ENCODE measurements at places on chromosomes 16 and 17.

GRCh38 chr16:78405833-78406232 is 306.4 kb downstream of the WWOX start:
- DNase-seq, result no peak

DNA sequence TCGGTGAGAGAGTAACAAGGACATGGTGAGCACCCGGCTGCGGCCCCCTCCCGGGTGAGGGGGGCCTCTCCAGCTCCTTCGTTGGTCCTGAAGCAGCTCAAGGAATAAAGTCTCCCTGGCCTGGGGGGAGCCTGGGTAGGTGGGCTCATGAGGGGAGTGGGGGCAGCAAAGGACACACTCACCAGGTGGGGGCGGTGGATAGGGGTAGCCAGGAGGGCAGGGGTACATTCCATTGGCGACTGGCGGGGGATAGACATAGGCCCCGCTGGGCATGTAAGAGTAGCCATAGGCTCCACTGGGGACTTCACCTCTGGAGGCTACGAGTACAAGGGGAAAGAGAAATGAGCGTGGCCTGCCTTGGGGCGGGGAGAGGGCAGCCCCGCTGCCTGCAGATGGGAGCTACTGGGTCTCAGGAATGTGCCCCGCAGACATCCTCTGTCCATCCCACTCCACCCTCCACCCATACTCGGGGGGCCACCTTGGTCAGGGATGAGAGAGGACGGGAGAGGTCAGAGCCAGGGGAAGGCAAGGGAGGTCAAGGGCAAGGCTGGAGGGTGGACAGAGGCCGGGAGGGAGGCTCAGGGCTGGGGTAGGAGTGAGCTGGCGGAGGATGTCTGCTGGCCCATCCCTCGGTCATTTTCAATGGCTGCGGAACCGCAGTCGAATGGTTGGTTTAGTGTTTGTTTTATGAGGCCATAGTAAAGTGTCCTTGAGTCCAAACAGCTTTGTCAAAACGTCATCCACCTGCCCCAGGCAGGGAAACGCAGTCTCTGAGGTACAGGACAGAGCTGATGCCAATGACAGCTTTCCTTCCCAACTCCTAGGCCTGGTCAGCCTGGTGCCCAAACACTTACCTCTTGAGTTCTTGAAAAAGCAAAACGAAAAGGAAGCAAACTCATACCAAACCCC is 3.7 kb upstream of the UNC13D start:
- DNase-seq, result no peak

- DNase-seq, result no peak
Observed at GRCh38 chr17:83053739-83054451, 25.5 kb upstream of the METRNL start.

GRCh38 chr17:17064322-17064721 is 22.1 kb downstream of the MPRIP start:
- DNase-seq, result no peak

DNA sequence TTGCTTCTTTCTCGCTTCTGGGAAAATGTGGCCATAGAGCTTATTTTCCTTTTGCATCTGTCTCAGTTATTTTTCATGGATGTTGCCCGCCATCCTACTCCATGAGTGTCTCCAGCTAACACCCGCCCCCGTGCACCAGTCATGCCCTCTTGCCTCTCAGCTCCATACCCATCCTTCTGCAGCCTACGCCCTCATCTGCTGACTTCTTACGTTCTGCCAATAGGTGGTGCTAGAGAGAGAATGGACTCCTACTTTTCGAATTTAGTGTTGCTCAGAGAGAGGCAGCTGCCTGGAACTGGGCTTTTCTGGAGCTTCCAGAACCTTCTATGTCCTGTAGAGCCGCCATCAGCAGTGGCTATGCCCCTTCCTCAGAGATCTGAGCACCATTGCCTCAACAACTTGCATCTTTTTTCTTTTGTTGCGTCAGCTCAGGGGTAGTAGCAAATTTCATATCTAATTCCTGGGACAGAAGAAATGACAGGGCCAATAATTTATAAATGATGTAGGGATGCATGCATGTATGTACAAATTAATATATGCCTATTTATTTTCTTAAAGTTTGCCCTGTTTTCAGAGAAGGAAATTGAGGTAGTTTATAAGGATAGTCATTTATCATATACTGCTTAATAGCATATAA is 119.7 kb upstream of the MYOCD start:
- DNase-seq, result peak; percentile 51

DNA sequence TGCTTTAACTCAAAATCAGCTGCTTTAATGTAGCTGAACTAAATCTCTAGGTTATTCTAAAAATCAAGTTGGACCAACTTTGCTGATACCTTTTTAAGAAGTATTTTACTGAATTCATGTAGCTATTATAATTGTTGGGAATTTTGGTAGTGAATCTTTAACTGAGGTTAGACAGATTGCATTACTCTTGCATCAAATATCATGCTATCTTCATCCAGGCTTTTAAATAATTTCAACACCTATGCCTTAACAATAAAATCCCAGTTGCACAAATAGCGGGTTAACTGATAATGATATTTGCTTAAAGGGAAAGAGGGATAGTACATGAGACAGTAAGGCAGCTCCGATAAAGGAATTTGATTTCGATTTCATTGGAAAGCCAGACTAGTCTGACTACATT is 241.3 kb upstream of the TBX2 start:
- DNase-seq, result no peak

GRCh38 chr16:82651921-82652601 is 25.3 kb downstream of the CDH13 start:
- no peak for DNase-seq

- DNase-seq, result peak; percentile 67
Observed at GRCh38 chr17:29368926-29369325, 21.2 kb upstream of the TAOK1 start.

- DNase-seq, result no peak
Observed at GRCh38 chr17:61388561-61389356, 10.9 kb upstream of the TBX2 start.

GRCh38 chr17:75812096-75813013 is 27.7 kb downstream of the UNK start:
- no peak for DNase-seq

DNA sequence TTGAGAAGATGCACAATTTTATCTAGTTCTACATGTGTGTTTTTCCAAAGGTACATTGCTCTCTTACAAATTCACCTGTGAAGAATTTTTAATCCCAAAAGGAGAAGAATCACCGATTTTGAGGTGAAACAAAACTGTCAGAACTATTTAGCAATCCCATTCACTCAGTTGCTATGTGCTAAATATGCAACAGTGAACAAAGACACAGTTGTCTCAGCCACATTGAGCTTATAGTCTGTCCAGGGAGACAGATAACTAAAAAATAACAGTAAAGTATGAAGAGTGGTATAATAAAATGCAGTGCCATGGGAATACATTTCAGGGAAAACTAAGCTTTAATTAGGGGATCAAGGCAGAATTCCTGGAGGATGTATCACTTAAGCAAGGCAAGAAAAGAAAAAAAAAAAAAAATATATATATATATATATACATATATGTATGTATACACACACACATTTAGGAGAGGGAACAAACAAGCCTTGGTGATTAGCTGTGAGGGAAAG is 110.4 kb downstream of the SPAG9 start:
- DNase-seq, result no peak

GRCh38 chr16:81729451-81729850 is 49.6 kb upstream of the PLCG2 start:
- DNase-seq, result no peak

DNA sequence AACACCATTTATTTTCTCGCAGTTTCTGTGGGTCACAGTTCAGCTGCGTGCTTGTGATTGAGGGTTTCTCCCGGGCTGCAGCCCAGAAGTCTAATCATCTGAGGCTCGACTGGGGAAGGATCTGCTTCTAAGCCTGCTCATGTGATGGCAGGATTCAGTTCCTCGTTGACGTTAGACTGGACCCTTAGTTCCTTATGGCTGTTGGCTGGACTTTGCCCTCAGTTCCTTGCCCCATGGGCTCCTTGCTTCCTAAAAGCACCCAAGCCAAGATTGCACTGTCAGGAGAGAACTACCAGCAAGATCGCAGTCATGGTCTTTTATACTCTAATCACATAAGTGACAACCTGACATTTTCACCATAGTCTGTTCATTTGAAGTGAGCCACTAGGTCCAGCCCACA is 250.0 kb downstream of the PRKCA start:
- no peak for DNase-seq

GRCh38 chr17:61510237-61510636 is 58.0 kb downstream of the TBX4 start:
- no peak for DNase-seq

- no peak for DNase-seq
Observed at GRCh38 chr16:12767897-12768296, 35.8 kb downstream of the CPPED1 start.

DNA sequence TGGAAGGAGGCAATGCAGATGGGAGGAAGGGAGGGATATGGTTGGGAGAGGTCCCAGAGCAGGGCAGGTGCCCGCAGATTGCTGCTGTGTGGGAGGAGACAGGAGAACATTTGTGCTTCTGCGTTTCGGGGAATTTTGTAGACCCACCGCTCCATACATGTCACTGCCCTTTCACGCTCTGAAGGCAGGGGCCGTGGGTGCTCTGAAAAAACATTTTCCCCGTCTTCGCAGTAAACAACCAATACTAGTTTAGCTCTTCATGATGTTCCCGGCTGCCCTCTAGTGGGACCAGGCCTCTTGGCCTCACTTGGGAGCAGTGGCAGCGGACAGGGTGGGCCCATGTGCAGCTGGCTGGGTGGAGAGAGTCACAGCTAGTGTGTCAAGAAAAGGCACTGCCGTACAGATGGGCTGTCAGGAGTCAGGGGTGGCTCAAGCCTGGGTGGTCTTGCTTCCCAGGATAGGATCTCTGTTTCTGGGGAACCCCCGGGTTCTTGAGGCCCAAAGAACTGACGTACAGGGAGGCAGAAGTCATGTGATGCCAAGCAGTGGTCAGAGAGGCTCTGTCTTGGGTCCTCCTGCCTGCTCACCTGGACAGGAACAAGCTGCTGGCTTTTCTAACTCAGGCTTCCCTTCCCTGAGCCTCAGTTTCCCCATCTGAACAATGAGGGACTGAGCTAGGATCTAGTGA is 46.5 kb upstream of the CPNE2 start:
- DNase-seq, result peak; percentile 39

- no peak for DNase-seq
Observed at GRCh38 chr17:69447726-69448125, 33.2 kb downstream of the MAP2K6 start.

GRCh38 chr17:42221886-42222745 is 27.8 kb upstream of the GHDC start:
- peak; percentile 39 for DNase-seq

DNA sequence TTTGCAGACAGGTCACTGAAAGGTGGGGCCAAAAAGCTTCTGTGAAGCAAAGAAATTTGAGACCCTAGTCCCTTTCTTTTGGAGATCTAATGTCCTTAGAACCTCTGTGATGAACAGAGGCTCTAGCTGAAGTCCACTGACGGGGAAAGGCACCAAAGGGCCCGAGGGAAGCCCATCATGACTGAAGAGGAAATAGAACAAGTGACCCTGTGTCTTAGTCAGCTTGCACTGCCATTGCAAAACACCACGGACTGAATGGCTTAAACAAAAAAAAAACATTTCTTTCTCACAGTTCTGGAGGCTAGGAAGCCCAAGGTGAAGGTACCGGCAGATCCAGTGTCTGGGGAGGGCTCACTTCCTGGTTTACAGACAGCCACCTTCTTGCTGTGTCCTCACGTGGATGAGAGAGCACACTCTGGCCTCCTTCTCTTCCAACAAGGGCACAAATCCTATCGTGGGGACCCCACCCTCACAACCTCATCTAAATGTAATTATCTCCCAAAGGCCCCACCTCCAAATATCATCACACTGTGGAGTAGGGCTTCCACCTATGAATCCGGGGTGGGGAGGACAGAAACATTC is 24.3 kb upstream of the ASGR2 start:
- no peak for DNase-seq

DNA sequence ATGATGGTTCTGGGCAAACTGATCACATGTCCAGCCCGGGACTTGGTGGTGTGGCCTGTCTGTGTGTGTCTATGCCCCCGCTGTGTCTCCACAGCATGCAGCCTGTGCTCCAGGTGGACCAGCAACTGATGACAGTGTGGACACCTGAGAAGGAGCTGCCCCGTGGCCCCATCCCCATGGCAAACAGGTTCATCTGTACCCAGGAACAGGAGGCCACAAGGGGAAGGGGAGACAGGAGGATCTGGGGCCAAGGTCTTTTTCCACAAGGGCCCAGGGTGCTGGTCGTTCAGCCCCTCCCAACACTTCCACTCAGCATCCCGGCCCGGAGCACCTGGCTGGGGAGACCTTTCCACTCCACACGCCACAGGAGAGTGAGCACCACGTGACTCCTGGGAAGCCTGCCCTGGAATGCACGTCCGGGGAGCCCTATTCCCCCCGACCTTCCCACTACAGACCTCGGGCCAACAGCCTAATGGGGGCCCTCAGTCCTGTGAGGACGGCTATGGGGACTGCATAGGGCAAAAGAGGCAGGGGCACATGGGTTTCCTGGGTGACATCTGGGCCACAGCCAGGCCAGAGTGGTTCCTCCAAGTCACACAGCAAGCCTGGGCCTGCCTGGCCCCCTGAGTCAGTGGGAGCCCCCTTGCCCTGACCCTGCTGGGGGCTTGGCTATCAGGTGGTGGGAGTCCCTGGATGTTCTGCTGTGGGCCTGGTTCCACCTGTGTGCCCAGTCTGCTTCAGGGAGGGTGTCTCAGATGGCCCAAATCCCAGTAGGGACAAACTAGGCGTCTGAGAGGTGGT is 20.8 kb upstream of the NXPH3 start:
- no peak for DNase-seq

DNA sequence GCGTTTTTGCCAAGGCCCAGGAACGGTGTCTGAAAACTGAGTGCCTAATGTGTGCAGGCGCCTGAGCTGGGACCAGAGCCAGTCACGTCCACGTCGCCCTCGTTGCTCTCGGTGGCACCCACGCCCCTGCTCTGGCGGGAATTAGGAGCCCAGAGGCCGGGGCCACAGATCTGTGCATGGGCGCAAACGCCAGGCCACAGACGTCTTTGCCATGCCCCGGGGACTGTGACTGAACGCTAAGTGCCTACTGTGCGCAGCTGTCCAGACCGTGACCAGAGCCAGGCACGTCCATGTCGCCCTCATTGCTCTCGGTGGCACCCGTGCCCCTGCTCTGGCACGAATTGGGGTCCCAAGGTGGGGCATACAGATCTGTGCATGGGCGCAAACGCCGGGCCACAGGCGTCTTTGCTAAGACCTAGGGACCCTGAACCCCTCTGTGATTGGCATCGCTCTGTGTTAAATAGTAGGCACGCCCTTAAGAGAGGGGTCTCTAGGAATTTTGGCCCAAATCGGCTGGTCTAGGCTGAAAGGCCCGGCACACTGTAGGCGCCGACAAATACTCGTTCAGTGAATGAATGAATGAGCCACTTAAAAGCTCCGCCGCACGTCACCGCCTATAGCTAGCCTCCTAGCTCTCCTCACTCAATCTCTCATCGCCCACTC is 827 bp upstream of the UBALD1 start:
- no peak for DNase-seq

GRCh38 chr17:9258115-9259015 is 237.1 kb downstream of the NTN1 start:
- no peak for DNase-seq

DNA sequence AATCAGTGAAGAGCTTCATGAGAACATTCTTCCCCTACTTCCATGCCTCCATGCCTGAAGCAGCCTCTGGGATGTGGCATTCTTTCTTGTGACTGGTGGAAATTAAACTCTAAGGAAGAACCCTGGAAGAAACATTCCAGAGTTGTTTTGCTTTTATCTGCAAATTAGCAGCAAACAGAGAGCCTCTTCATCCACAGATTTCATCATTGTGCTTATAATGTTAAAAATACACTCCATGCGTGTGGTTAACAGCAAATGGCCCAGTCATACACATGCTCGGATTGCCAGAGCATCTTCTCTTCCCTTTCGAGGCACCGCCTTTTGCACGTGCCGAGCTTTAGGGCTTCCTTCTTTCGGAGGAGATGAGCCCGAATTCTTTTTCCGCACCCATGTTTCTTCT is 411.3 kb downstream of the SNX29 start:
- DNase-seq, result no peak
